ENCODE measurements at places on chromosomes 12 and 14.

DNA sequence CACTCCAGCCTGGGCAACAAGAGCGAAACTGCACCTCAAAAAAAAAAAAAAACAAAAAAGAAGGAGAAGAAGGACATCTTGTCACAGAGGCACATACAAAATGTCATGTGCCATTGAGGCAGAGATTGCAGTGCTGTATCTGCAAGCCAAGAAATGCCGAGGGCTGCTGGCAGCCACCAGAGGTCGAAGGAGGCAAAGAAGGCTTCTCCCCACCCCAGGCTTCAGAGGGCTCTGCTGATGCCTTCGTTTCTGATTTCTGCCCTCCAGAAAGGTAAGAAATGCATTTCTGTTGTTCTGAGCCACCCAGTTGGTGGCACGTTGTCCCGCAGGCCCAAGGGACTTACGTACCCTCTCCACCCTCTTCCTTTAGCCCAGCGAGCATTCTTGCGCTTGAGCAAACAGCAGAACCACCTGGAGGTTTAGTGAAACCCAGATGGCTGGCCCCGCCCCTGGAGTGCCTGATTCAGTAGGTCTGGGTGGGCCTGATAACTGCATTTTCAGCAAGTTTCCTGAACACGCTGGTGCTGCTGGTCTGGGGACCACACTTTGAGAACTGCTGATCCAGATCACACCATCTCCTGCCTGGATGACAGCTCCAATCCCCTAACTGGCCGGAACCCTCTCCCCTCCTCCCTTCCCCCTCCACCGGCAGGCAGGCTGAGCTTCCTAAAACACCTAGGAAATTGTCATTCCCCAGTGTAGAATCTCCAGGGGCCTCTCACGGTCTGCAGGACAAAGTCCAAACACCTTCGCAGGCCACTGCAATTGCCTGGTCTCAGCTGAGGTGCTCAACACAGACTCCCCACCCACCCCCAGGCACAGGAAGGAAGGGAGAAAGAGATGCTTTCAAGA lies 21.1 kb upstream of the SCARB1 start:
- DNase-seq = no peak

GRCh38 chr14:96139879-96140278 lies 64.8 kb upstream of the BDKRB2 start:
- DNase-seq = no peak

DNA sequence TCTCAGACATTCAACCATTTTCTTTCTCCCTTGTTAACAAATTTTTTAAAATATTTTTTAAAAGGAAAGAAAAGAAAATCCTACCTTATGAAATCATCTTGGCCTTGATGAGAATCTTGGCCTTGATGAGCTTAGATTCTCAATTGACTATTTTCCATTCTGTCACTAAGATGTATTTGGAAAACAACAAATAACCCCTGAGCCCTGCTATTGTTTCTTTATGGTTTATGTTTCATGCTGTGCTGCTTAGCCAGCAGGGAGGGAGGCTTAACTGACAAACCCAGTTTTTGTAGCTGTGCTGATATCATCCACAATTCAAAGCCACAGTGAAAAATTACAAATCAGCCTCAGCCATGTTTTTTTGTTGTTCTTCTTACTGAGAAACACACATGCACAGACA lies 404.1 kb downstream of the RAD51B start:
- DNase-seq = no peak

- no peak for DNase-seq
Observed at GRCh38 chr12:9724023-9724422, 8.9 kb downstream of the CLECL1 start.

DNA sequence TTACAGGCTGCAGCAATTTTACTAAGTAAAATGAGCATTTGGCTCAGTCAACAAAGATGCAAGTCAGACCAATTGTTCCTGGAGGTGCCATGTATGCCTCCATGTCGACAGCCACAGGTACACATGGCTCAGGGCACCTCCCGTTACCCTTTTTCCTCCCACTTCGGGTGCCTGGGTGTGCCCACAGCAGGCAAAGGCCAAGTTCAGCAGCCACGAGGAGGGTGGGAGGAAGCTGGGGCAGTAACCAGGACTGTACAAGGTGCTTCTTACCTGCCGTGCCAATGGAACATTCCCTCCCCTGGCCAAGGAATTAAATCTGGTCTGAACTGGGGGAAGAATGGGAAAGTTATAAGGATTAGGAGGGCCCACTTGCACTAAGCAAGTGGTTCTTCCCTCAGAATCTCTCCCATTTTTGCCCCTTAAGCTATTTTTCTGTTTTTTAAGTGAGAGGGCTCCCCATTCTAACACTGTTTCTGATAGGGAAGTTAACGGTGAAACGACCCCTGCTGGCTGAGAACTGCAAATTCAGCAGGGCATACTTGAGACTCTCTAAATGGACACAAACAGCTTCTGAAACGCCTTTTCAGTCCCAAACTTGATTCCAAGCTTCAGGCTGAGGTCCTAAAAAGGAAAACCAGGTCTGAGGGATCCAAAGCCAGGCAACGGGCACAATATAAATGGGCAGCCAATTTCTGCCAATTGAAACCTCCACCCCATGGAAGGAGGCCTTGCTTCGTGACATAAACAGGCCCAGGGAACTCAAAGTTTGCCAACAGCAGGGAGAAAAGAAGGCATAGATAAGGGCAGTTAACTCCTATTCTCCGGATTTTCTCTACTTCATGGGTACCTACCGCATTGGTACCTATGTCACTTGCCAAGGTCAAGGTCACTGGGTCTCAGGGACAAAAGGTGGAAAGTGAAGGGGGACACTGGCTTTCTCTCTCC lies 24.8 kb downstream of the CLECL1 start:
- DNase-seq = peak; percentile 57
